ENCODE measurements at places on chromosomes 1 and 21. TPM values are rescaled to one million over a fixed set of nuclear protein-coding genes. Genes with fewer than 3 reads are reported as not detected.

- peak; percentile 81 for DNase-seq
Measured at GRCh38 chr1:20589331-20590278, 708 bp downstream of the CDA start.

DNA sequence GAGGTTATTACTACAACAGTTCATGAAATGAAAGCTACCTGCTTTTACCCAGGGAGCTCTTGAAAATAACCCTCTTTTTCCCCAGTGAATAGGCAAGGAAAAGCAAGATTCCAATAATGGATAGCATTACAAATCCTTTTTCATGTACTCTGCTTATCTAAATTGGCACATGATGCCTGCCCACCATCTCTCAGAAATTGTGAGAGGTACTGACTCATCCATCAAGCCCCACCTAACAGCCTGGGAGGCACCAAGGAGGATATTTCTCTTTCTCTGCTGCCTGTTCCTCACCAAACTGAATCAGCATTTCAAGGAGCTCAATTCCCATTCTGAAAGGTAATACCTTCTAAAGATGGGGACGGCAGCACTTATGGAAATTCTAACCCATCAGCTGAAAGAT is 34.4 kb downstream of the PALMD start:
- no peak for DNase-seq

- no peak for DNase-seq
Measured at GRCh38 chr1:211606332-211606913, 27.5 kb upstream of the SLC30A1 start.

DNA sequence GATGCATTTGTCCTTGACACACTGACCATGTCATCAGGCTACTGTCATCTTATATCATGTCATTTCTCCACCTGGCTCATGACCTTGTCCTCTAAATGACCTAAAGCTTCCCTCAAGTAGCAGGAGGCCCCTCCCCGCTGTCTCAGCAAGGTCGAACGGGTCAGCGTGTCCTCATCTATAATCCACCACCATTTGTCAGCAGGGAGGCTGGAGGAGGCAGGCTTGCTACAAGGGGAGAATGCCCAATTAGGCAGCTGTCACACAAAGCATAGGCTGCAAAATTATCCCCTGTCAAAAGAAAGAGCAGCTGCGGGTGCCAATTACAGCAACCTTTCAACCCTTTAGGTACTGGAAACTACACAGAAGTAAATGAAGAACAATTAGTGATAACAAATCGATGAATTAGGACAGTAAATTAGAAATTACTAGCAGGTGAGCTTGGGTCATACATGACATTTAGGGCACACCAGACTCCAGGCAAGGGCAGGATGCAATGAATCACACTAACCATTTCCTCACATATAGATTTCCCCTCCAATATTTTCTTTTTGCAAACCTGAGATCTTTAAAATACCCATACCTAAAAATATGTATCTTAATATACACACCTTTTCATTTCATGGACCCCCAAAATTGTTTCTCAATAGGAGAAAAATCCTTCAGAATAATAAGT is 61.2 kb downstream of the NRIP1 start:
- DNase-seq: no peak

DNA sequence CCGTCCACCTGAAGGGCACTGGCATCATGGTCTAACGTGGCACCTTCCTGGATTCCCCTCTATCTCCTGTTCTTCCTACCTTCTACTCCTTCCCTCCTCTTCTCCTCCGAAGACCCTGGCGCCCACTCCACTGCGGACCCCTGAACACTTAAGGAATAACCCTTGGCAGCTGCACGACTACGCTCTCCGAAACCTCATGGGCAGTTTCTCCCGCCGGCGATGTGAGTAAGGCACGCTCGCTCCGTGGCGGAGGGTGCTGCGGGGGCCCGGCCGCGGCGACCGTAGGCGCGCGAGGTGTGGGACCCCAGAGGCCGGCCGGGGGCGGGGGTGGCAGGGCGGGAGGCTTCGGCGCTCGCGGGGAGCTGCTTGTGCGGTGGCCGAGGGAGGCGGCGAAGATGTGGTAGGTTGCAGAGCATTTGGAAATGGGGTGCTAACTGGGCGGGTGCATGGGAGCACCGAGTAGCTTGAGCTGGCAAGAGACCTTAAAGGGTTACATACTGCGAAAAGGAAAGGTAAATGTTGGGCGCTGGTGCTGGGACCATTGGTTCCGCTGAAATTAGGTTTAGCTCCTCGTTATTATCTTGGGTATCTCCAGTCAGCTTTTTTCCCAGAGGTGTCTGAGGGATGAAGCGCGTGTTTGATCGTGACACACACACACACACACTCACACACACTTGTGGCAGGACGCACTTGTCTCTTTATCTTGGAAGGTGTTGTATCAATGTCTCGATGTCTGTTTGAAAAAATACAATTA is 876 bp downstream of the LRRC7 start:
- DNase-seq: peak; percentile 52

- no peak for DNase-seq
Measured at GRCh38 chr1:34162852-34163766, 1.9 kb downstream of the CSMD2 start.

- no peak for DNase-seq
Measured at GRCh38 chr1:234885601-234886000, 243.0 kb downstream of the TOMM20 start.

DNA sequence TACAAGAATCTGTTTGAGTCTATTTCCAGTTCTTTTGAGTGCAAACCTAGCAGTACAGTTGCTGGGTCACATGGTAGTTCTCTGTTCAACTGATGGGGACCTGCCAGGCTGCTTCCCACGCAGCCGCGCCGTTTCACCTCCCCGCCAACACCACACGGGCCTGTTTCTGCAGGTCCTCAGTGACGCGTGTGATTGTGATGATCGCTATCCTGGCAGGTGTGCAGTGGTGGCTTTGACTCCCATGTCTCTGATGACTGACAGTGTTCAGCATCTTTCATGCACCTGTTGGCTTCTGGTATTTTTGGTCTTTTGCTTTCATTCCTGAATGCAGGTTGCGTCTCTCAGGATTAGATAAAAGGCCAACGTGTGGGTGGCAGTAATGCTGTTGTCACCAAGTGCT is 41.6 kb downstream of the FAAP20 start:
- peak; percentile 28 for DNase-seq

DNA sequence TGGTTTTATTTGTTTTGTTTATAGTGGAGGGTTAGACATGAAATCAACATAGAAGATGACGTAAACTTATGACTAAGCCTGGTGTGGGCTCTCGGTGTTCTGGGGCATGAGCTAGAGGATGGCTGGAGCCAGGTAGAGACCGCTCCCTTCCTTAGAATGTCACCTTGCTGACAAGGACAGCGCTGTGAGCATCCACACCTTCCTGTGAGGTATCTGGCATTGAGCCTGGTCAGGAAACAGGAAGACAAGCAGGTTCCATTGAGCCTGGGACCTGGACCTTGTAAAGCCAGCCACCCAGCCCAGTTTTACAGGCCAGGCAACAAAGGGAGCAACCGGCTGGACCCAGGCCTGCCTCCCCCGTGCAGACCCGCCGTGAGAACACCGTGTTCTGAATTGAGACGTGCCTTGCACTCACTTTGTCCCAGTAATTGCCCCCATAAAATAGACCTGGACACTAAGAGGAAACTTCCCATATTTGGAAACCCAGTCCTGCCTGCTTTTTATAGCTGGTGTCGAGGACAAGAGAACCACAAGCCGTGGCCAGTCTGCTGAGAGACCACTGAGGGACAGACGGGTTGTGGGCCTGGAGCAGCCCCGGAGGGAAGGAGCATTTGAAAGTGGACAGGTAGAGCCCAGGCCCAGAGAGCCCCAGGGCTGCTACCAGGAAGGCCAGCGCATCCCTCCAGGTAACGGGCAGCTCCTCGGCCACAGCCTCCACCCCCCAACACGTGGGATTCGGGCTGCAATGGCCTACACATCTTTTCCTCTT is 78.0 kb downstream of the PDE9A start:
- DNase-seq: no peak

DNA sequence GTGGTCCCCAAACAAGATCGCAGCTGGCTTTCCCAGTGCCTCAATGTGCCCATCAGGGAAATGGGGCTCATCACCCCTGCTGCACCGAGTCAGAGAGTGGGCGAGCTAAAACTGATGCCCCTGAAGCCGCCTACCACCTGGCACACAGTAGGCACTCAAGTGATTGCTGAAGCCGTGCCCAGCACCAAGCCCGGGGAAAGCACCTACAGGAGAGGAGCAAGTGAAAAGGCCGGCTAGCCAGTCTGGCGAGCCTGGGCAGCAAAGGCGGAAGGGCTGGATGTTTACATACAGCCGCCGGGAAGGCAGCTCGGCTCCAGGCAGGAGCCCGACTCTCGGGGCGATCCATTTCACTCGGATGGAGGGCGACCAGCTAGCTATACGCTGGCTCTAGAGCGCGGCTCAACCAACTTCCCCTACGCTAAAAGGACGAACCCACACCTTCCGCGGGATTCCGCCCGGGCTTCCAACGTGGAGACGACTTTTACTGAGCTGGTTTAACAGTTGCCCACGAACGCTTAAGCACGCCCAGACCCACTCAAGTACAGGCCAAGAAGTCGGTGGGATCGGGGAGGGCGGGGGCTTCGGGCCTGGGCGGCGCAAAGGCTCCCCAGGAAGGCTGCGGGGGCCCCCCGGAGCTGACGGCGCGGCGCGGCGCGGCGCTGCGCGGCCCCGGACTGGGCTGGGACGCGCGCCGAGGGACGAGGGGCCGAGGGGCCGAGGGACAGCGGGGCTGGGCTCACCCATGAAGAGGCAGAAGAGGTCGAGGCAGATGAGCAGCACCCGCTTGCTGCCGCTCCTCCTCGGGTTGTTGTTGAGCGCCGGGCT is 1.0 kb downstream of the PLPP3 start:
- peak; percentile 87 for DNase-seq

DNA sequence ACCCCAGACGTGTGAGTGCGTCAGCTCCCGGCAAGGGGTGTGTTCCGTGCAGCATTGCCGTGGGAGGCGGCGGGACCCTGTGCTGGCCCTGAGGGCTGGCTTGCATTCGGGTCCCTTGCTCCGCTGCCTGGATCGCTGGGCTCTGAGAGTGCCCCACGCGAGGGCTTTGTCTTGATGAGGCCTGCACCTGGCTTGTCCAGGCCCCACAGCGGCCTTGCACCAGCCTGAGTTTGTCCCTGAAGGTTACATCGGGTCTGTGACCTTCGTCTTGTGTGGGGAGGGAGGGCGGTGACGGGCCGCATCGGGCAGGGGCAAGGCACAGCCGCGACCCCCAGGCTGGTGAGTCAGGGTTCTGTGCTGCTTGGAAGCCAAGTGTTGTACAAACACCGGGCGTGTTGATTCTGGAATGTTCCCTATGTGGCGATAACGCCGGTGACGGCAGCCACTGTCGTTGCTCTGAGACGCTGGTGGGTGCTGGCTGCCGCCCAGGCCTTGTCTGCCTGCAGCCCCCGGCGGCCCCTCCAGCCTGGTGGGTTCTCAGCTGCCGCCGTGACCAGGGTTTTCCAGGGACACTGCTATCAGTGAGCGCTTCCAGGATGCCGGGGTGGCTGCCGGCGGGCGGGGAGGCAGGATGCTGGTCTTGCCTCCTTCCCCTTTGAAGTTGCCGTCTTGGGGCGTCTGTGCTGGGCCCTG is 42.9 kb downstream of the SLX9 start:
- peak; percentile 68 for DNase-seq

- no peak for DNase-seq
Measured at GRCh38 chr21:14617871-14618270, 71.8 kb upstream of the SAMSN1 start.

DNA sequence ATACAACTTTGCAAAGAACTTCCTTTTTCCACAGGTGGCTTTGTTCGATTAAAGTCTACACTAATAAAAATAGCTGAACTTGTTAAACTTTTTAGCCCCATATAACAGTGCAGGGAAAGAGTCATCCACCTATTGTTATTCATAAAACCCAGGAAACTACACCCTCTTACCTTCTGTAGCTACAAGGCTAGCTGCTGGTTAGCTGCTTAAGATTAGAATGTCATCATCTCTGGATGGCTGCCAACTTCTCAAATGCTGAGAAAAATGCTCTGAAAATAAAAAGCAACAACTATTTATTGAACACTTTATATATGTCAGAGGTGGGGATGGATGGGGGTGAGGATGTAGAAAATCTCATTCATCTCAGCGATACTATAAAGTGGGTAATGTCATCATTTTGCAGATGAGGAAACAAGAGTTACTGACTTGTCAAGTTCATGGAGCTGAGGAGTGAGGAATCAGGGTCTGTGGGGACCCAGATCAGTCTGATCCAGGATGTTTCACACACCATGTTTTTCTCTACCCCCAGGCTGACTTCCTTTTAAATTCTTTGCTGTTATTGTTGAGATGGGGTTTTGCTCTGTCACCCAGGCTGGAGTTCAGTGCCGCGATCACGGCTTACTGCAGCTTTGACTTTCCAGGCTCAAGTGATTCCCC is 17.1 kb downstream of the ATP5PF start:
- DNase-seq: no peak

DNA sequence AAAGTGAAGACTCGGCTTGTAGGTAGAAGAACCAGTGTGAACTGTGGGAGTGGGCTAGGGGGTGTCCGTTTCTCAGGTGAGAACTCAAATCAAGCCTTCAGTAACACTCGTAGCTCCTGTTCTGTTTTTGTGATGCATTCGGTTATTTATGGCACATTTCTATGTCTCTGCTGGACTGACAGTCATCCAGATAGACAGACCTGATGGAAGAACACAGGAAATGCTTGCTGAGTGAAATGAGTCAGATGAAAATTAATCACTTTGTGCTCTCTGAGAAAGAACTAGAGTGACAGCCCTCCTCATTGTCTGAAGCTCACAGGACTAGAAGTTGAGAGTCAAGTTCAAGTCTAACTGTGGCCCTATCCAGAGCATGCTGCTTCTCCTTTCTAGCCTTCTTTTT is 360.1 kb upstream of the PLXNA2 start:
- DNase-seq: no peak

The LCE1D gene
- total RNA-seq: not detected

The PLPPR4 gene
- 0.24 TPM for total RNA-seq

The DEPDC1 gene
- total RNA-seq: 0.43 TPM

The AMIGO1 gene
- total RNA-seq: 18.3 TPM

The DTL gene
- total RNA-seq: 1.3 TPM

The ELAPOR1 gene
- total RNA-seq: 0.22 TPM

The ZBTB8A gene
- total RNA-seq: 2.8 TPM

The SLC9C2 gene
- total RNA-seq: 0.16 TPM

The TMEM52 gene
- total RNA-seq: 1.2 TPM

Measured in Right ventricle myocardium inferior (tissue), 1 donor.